ENCODE measurements at places on chromosomes 13 and 19. TPM values are rescaled to one million over a fixed set of nuclear protein-coding genes. Genes with fewer than 3 reads are reported as not detected.

The SLC1A6 gene
- not detected for total RNA-seq

The CYP2A7 gene
- not detected for total RNA-seq

The POMP gene
- total RNA-seq, result 56.0 TPM

The TGDS gene
- total RNA-seq, result 12.7 TPM

The SIGLEC11 gene
- not detected for total RNA-seq

The AZU1 gene
- total RNA-seq, result 1.3 TPM

The KL gene
- not detected for total RNA-seq

The RXFP2 gene
- total RNA-seq, result not detected

The LILRB3 gene
- total RNA-seq, result 1.1 TPM

The TEKTIP1 gene
- total RNA-seq, result 8.1 TPM

The TEX26 gene
- total RNA-seq, result not detected

The KCNN1 gene
- total RNA-seq, result 0.17 TPM

The TTC9B gene
- not detected for total RNA-seq

The RFPL4AL1 gene
- total RNA-seq, result not detected

The LILRB1 gene
- total RNA-seq, result 171 TPM

The ACP7 gene
- total RNA-seq, result not detected
